ENCODE measurements at places on chromosomes 13 and 19.

GRCh38 chr13:20136781-20137703, 23.8 kb downstream of the GJA3 start:
- DNase-seq: peak; percentile 69

- DNase-seq: no peak
Measured at GRCh38 chr13:52983836-52984235, 44.8 kb upstream of the OLFM4 start.

DNA sequence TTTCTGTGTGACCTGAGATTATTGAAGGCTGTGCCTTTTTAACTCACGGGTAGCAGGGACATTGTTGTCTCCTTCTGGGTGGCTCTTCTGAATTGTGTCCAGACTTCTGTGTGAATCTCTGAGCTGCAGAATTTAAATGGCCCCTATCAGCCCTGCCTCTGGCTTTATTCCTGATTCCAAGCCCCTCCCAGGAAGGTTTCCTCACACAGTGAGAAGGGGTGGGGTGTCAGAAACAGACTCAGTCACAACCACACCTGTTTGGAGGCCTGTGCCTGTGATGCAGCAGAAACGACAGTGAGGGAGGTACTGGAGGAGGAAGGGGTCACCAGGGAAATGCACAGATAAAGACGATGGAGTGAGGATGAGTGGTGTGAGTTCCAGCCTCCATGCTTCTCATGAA, at the start of gene CLC:
TSS of gene CLC (minus strand) at position 139 of the 400 bp plus-strand sequence. CDS start at position 62, 77 bp downstream.
- DNase-seq: no peak

DNA sequence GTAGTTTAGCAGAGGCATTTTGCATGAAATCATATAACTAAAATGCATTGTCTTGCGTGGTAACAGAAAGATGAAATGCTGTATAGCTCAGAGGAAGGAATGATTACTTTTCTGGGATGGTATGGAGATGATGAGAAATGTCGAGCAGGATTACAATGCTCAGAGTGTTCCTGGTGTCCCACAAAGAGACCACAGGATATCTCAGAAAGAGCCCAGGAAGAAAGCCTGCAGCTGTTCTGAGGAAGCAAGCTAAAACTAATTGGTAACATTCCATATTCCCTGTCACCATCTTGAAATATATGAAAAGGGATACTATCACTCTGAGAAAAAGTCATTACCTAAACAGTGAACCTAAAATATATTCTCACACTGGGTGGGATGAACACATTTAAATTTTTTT, 233.1 kb downstream of the POU4F1 start:
- no peak for DNase-seq

DNA sequence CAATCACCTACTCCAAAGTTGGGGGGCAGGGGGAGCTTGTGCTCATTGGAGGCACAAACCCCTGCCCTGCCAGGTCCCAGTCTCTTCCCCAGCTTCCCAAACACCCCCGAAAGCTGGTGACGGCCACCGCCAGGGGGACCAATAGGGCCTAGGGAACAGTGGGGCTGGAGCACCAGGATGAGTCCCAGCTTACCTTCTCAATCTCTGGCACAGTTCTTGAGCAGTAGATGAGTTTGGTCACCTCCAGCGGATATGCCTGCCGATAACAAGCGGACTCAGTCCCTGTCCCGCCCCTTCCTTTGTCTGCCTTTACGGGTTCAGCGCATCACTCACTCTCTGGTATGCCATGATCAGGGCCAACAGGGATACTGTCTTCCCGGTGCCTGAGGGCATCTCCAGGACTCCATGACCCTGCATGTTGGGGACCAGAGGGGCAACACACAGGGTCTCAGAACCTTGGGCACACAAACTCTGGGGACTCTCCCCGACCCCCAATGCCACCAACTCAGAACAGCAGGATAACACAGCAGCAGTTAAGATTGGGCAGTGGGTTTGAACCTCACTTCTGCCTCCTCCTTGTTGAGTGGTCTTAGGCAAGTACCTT, 1.5 kb downstream of the ERCC2 start:
- DNase-seq: no peak

Data from NCI-H1930 (cell line).